Stimulated activated CD4-positive, alpha-beta T cell treated with anti-CD3 and anti-CD28 coated beads, Interleukin-1b, Interleukin-23, amount 100 ng/mL, for 48 hours (primary cell): ENCODE measurements at places on chromosomes 16 and 17.

GRCh38 chr17:80922580-80923160 is 69.0 kb upstream of the CHMP6 start:
- DNase-seq, result no peak

DNA sequence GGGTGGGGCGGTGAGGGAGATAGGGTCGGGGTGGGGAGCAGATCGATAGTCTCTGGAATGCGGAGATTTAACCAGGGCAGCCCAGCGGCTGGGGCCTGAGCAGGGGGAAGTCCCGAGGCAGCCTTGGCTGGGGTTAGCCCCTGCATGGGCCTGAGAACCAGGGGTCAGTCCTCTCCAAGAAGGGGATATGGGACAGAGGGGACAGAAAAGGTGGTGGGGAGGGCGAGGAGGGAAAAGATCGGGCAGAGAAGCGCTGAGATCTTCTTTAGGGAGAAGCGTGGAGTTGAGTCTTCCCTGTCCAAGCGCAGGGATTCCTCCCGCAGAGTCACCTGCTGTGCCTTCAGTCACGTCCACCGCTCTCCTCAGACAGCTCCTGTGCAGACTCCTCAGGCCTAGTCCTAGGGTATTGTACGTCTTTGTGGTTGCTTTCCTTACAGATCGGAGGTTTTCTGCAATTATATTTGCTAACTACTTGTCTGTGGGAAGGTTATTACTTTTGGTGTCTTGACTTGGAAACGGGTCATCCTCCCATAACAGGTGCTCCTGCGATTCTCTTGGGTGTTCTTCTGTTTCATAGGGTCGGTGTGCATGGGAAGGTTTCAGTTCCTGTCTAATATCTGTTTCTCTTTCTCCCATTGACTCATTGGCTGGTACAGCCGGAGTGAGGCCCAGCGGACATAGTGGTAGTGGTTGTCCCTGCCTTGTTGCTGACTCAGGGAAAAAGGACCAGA is 952 bp downstream of the CD300A start:
- DNase-seq, result no peak

DNA sequence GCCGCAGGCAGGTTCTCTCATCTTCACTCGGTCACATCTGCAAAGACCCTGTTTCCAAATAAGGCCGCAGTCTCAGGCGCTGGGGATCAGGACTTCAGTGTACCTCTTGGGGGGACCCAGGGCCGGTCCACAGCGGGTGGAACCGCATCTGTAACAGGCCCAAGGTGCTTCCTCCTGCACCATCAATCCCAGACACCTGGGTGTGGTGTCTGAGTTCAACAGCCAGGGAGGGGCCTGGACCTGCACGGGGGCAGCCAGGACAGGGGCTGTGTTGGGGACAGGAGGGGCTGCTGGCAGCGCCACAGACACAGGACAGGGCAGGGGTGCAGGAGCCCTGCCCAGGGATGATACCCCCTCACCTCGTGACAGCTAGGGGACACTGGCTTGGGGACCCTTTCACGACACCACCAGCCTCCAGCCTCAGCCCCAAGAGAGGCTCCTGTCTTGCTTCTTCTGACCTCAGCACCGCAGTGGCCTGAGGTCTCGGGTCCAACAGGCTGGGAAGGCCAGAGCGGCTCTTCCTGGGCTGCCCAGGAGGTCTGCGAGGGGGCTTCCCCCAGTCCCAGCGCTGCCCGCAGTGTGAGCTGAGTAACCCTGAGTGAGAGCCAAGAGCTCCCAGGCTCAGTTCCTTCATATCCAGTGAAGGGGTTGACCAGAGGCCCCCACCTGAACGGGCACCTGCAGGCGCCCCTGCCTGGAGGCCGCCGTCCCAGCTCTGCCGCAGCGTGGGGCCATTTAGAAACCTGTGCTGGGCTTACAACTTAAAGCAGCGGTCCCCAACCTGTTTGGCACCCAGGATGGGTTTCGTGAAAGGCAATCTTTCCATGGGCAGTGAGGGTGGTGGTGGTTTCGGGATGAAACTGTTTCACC is 30.7 kb upstream of the BAHCC1 start:
- no peak for DNase-seq

DNA sequence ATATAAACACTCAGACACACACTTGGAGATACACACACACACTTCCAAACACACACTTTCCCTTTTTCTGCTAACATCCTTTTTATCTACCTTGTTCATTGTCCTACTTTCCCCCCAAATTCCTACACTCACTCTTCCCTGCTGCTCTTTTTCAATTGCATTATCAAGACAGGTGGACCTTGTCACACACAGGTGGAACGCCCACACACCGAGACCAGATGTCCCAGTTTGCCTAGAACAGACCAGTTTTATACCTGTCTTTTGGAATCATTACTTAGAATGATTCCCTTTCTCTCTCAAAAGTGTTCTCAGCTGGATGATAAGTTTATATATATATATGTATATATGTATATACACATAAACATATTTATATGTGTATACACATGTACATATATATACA is 50.7 kb upstream of the ARHGAP44 start:
- no peak for DNase-seq

GRCh38 chr17:55683550-55684315 is 38.9 kb downstream of the TMEM100 start:
- DNase-seq, result no peak

- no peak for DNase-seq
Measured at GRCh38 chr16:57727610-57728009, 8.0 kb upstream of the KATNB1 start.

- peak; percentile 45 for DNase-seq
Measured at GRCh38 chr16:87463722-87464690, 28.8 kb downstream of the ZCCHC14 start.

GRCh38 chr17:61325382-61326073 is 74.1 kb upstream of the TBX2 start:
- no peak for DNase-seq

- no peak for DNase-seq
Measured at GRCh38 chr16:25009822-25010221, 5.3 kb downstream of the ARHGAP17 start.

DNA sequence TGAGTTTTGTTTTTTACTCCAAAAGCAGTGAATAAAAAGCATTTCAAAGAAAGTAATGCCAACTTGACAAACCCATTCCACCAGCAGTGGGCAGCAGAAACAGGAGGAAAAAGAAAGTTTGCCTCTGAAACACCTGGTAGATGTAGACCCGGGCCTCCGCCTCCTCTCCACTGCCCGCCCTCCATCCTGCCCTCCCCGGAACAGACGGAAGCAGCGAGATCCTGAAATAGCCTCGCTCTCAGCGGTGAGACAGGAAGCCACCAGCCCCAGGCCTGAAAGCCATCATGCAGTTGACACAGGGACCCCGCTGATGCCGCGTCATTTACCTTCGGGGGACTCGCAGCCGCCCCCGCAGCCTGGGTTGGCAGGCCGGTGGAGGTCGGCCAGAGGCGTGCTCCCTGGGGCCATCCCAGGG is 67.8 kb downstream of the C16orf78 start:
- peak; percentile 55 for DNase-seq

DNA sequence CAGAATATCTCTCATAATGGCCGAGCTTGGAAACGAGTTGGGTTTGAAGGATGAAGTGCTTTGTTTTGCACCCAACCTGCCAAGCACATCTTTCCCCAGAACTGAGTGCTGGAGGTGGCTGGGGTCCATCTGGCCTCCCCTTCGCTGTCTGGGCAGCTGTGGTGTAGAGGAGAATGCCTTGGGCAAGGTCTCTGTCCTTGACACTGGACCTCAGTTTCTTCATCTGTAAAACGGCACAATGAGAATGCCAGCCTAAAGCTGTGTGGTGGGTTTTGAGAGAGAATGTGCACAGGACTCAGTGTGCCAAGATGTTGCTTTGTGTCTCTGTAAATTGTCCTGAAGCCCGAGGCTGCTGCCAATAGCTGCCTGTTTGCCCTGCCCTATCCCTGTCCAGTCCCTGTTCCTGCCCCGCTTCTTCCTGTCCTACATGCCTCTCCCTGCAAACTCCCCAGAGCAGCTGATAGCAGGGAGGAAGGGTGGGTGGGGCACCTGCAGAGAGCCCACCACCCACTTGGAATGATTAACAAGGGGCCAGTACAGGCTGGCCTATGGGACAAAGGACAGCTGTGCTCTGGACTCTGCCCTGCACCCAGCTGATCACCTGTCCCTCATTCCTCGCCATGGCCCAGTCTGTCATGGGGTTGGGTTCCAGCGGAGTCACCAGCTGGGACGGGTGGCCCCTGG is 15.3 kb downstream of the LASP1 start:
- DNase-seq, result no peak

DNA sequence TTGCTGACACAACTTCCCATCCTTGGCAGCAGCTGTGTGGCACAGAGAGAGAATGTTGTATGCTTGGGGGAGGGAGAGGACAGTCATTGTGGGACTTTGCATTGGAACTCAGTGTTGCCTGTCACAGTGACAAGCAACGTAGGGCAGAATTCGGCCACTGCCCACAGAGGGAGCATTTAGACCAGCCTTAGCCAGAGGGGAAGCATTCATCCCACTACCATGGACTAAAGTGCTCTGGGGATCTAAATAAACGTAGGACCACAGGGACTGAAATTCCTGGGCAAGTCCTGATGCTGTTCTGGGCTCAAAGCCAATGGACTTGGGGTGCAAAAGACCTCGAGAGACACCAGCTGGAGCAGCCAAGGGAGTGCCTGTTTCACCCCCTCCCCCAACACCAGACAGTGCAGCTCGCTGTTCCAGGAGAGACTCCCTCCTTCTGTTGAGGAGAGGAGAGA is 44.9 kb downstream of the ABCA8 start:
- DNase-seq, result no peak

- peak; percentile 43 for DNase-seq
Measured at GRCh38 chr16:1105888-1106620, 10.0 kb upstream of the C1QTNF8 start.

- DNase-seq, result no peak
Measured at GRCh38 chr17:79648181-79648831, 37.5 kb upstream of the RBFOX3 start.

DNA sequence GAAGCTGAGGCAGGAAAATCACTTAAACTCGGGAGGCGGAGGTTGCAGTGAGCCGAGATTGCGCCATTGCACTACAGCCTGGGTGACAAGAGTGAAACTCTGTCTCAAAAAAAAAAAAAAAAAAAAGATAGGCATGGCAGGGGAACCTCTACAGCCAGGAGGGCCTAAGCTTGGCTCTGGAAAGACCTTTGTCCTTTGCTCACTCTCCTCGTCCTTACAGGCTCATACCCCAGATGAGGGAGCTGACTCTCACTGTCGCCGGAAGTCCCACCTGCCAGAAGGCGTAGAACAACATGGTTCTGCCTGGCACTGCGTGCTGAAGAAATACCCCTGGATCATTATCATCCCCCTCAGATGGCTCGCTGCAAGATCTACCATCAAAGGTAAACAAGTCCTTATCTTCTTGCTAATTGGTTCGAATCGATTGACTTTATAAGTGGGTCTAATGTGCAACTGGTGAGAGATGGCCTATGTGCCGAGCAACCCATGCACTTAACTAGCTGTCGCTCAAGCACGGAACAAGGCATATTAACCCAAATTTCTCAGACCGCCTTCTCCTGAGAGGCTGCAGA is 29.7 kb downstream of the RTN4RL1 start:
- no peak for DNase-seq

GRCh38 chr16:70156207-70156978 is 17.2 kb upstream of the CLEC18C start:
- no peak for DNase-seq

GRCh38 chr16:78763821-78764440 is 664.5 kb downstream of the WWOX start:
- DNase-seq, result no peak

GRCh38 chr17:50550661-50551432 is 3.9 kb downstream of the SPATA20 start:
- no peak for DNase-seq

GRCh38 chr16:52465711-52466267 is 81.2 kb downstream of the TOX3 start:
- no peak for DNase-seq

DNA sequence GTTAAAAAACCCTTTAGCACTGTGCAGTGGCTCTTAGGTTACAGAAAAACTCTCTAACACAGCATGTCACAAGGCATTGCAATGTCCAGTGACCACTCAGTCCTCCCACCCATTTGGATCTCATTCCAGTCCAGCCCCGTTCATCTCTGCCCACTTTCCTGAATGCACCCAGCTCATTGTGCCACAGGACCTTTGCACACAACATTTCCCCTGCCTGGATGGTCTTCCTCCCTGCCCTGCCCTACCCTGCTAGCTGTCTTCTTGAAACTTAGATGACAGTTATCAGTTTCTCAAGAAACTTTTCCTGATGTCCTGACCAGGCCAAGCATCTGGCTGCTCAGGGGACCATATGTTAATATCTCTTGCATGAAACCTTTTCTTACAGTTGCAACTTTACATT is 67.2 kb downstream of the WWP2 start:
- no peak for DNase-seq

DNA sequence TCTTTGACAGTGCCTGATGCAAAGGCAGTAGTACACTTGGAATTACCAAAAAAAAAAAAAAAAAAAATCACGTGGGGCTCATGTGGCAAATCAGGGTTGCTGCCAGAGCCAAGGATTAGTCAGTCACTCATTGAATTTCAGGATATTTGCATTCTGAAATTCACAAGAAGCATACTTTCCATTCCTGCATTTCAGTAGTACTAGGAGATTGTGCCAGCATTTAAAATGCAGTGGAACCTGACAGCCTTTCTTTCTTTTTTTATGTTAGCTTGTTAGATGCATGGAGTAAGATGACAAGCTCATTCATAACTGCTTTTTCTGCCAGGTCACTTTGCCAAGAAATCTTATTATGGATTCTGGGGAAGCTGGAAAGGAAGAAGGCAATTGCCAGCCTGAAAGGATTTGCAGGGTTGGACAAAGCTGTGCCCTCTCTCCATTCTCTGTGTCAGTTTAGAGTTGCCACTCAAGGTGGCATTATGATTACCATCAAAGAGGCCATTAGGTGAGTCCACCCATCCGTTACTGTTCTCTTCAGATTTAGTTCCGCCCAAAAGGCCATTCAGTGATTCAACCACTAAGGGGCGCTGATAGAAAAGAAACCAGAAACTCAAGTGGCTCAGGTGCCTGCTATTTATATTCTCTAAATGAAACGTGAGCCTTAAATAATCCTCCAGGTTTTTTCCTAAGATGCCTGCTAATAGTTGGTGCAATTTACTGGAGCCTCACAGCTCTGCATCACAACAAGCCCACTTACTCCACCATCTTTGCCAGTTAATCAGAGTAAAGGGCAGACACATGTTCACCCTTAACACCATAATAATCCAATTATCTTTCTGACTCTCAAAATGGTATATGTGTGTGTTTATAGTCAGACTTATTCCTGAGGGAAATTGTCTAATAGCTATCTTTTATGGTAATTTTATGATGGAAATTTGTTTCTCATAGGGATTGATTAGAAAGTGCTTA is 59.0 kb downstream of the TANGO6 start:
- no peak for DNase-seq

DNA sequence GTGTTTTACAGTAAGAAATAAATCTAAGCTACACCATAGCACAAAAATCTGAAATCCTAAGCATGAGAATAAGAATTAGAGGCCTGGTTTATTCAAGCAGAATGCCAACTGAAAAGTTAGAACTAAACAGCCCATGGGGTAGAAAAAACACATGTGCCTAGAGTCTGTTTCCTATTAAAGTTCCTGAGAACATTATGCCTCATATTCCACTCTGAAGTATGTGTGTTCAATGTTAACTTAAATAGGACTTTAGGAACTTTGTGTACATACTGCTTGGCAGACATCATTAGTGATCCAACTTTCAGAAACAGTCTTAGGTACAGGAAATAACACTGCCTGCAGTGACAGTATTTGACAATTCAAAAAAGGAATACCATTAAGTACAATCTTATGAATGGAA is 18.2 kb downstream of the HEATR6 start:
- DNase-seq, result no peak

- no peak for DNase-seq
Measured at GRCh38 chr16:85983064-85983463, 84.1 kb downstream of the IRF8 start.
